ENCODE measurements at places on chromosomes 7 and 10. TPM values are rescaled to one million over a fixed set of nuclear protein-coding genes. Genes with fewer than 3 reads are reported as not detected.

DNA sequence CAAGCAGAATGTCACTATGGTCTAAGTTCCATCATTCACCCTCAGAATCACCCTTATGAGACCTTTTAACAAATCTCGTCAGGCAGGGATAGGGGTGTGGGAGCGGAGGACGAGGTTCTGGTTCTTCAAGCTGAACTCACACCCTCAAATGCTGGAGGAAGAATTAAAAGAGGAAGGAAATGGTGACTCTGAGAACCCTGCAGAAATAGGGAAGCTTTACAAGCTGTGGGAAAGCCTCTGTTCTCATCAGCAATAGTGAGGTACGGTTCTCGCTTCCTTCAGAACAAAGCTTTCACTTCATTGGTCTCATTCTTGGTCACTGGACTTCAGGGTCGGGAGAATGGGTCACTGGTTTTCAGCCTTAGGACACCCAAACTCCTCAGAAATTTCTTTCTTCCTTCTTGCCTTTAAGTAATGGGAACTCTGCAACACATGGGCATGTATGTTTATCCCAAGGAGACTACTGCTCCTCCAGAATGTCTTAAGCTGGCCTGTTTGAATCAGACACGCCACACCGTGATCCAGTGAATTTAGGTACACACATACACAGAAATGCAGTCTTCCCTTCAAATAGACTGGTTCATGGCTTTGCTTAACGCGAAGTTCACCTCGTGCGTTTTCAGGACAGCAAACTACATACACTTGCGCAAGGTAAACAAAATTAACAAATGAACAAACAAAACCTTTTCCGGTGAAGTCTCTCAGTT is 226.0 kb downstream of the SFMBT2 start:
- H3K27me3 ChIP-seq: no peaks in the 10 kb centered on the region
- H3K36me3 ChIP-seq: no peaks in the 10 kb centered on the region
- H3K4me3 ChIP-seq: no peak overlapping the region
- H3K27ac ChIP-seq: no peak overlapping the region

- H3K36me3 ChIP-seq: no peaks in the 10 kb centered on the region
- H3K27ac ChIP-seq: no peak overlapping the region
- DNase-seq: no peak
These were observed 42.2 kb upstream of the ELN start for GRCh38 chr7:73985737-73986141.

GRCh38 chr10:62025901-62026879 is 124.7 kb downstream of the ARID5B start:
- no peaks in the 10 kb centered on the region for H3K4me1 ChIP-seq
- H3K4me3 ChIP-seq: no peak overlapping the region
- H3K27ac ChIP-seq: no peak overlapping the region
- no peak for DNase-seq
- no peaks in the 10 kb centered on the region for H3K27me3 ChIP-seq

DNA sequence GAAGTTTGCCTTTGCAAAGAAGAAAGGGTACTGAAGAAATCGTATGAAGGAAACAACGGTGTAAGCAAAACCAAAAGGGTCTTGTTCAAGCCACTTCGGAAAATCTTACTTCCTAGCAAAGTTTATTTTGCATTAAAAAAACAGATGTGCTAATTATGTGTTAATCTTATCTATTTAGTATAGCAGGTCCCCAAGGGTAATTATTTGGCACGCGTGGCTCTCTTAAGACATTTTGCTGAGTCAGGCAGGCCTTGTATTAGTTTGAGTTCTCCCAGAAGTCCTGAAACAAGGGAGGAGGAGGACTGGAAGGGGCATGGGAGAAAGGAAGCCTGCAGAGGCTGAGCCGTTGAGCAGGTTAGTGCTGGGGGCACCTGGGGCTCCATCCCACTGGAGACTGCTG is 44.9 kb downstream of the TMEM178B start:
- H3K36me3 ChIP-seq: peaks cover 2% of the 10 kb centered on the region
- peaks cover 3% of the 10 kb centered on the region for H3K4me1 ChIP-seq
- no peaks in the 10 kb centered on the region for H3K27me3 ChIP-seq
- DNase-seq: no peak
- H3K27ac ChIP-seq: no peak overlapping the region

DNA sequence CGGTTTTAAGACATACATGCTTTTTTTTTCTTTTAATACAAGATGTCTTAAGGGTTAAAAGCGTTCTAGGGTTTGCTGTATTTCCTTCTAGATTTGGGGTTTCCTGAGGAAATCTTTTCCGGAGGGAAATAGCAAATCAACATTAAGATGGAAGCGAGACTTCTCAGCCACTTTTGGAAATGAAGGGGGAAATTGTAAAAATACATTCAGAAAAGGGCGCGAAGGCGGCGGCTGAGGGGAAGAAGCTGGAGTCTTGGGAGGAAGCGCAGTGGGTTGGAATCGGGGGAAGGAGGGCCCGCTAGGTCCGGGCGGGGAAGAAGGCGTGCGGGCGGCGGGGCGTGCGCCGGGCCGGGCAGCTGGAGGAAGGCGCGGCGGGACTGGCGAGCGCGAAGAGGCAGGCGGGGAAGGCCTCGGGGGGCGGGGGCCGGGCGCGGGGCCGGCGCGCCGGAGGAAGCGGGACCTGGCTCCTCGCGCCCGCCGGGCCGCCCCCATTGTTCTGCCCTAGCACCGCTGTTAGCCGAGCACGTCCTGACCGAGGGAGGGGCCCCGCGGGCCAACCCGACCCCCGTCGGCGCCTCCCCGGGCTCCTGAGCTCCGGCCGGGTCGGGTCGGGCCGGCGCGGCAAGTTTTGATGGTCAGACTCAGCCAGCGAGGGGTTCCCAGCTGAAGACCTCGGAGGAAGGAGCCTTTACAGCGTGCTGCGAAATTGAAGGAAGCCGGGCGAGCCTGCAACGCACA is 1.5 kb upstream of the SKIDA1 start:
- peak; percentile 75 for DNase-seq
- no peaks in the 10 kb centered on the region for H3K4me1 ChIP-seq
- H3K27ac ChIP-seq: peak overlapping the region; percentile 76
- no peaks in the 10 kb centered on the region for H3K36me3 ChIP-seq

DNA sequence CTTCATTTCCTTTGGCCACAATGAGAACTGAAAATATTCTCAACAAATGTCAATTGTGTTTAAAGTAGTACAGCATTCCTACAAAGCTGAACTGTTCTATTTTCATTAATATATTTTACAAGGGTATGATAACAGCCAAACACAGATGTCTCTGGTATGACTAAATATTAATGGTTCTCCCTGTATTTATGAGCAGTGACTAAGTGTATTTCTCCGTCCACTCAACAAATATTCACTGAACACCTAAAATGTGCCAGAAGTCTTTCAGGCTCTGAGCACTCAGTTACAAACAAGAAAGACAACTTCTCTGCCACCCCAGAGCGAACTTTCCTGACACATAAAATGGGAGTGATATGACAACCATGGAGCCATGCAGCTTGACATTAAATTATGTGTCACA is 135.6 kb downstream of the VPS41 start:
- no peak overlapping the region for H3K4me3 ChIP-seq
- H3K4me1 ChIP-seq: no peaks in the 10 kb centered on the region
- H3K36me3 ChIP-seq: peaks cover 16% of the 10 kb centered on the region
- no peaks in the 10 kb centered on the region for H3K27me3 ChIP-seq
- no peak overlapping the region for H3K27ac ChIP-seq

GRCh38 chr10:91627344-91628102 is 5.3 kb downstream of the PPP1R3C start:
- H3K36me3 ChIP-seq: peaks cover 6% of the 10 kb centered on the region
- H3K4me3 ChIP-seq: no peak overlapping the region
- H3K27me3 ChIP-seq: no peaks in the 10 kb centered on the region

- H3K36me3 ChIP-seq: no peaks in the 10 kb centered on the region
- no peaks in the 10 kb centered on the region for H3K27me3 ChIP-seq
- H3K4me1 ChIP-seq: peaks cover 3% of the 10 kb centered on the region
- no peak overlapping the region for H3K4me3 ChIP-seq
- no peak for DNase-seq
- H3K27ac ChIP-seq: no peak overlapping the region
These were observed 129.7 kb downstream of the TMEM178B start for GRCh38 chr7:141203586-141203985.

DNA sequence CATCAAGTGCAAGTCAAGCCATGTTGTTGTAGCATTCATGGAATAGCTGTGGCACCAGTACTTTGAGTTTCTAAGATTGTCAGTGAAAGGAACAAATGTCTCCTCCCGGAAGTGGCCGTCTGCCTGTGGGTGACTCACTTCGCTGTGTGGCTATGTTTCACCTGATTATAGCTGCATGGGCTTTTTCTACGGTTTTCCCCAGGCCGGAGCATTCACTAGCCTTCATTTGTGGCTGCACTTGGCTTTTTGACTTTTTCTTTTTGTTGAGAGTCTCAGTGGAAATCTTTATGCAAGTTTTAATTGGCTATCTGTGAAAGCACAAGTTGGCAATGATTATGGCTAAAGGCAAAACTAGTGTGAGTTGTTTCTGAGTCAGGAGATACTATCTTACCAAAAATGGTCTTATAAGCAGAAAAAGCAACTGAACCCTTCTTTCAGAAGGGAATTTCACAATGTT is 35.0 kb downstream of the SRI start:
- DNase-seq: no peak
- H3K27me3 ChIP-seq: no peaks in the 10 kb centered on the region
- H3K27ac ChIP-seq: no peak overlapping the region
- peaks cover 4% of the 10 kb centered on the region for H3K4me1 ChIP-seq
- H3K36me3 ChIP-seq: no peaks in the 10 kb centered on the region

DNA sequence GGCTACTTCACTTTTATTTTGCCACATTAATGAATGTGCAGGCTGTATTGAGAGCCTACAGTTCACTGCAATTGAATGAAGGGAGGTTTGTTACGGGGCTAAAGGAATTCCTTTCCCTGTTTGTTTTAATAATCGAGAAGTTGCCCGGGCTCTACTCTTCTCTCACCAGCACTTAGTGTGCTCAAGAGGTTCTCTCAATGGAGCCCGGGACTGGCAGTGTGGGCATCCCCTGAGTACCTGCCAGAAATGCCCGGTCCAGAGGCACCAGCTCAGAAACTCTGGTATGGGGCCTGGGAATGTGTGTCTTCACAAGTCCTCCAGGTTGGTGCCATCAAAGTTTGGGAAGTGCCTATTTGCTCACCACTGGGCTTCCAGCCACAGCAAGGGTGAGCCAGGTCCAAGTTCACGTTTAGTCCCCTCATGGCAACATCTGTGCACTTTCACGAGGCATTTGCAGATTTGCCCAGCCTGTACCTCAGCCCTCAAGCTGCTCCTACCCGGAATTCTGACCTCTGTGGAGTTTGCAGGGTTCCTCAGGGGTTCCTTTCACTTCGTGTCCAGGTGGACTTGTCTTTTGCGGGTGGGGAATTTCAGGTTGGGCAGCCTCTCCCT is 622.4 kb downstream of the SDK1 start:
- no peaks in the 10 kb centered on the region for H3K4me1 ChIP-seq
- DNase-seq: no peak
- H3K27me3 ChIP-seq: no peaks in the 10 kb centered on the region
- no peak overlapping the region for H3K27ac ChIP-seq
- no peak overlapping the region for H3K4me3 ChIP-seq
- no peaks in the 10 kb centered on the region for H3K36me3 ChIP-seq

GRCh38 chr7:46746695-46747687 is 825.9 kb upstream of the IGFBP3 start:
- no peaks in the 10 kb centered on the region for H3K27me3 ChIP-seq
- no peak overlapping the region for H3K27ac ChIP-seq
- DNase-seq: no peak
- H3K4me1 ChIP-seq: no peaks in the 10 kb centered on the region
- H3K36me3 ChIP-seq: no peaks in the 10 kb centered on the region

DNA sequence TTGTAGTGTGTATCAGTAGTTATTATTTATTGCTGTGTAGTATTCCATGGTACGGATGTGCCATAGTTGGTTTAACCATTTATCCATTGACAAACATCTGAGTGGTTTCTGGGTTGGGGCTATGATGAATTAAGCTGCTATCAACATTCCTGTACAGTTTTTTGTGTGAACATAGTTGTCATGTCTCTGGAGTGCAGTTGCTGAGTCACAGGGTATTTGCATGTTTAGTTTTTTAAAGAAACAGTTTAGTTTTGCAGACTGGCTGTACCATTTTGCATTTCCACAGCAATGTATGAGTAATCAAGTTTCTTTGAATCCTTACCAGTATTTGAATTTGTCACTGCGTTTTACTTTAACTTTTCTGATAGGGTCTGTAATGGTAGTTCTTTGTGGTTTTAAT is 516.7 kb upstream of the CELF2 start:
- DNase-seq: no peak
- no peaks in the 10 kb centered on the region for H3K27me3 ChIP-seq
- H3K4me3 ChIP-seq: no peak overlapping the region
- H3K4me1 ChIP-seq: no peaks in the 10 kb centered on the region

- no peak for DNase-seq
- H3K4me1 ChIP-seq: no peaks in the 10 kb centered on the region
- H3K27me3 ChIP-seq: no peaks in the 10 kb centered on the region
- no peak overlapping the region for H3K27ac ChIP-seq
These were observed 19.2 kb downstream of the ARMC10 start for GRCh38 chr7:103094102-103094501.

Gene TMEM176A
- total RNA-seq: not detected

Gene CYP3A4
- total RNA-seq: not detected

Gene SH2D4B
- total RNA-seq: not detected

Gene GPER1
- 0.22 TPM for total RNA-seq
